ENCODE measurements at places on chromosomes 11 and 22.

DNA sequence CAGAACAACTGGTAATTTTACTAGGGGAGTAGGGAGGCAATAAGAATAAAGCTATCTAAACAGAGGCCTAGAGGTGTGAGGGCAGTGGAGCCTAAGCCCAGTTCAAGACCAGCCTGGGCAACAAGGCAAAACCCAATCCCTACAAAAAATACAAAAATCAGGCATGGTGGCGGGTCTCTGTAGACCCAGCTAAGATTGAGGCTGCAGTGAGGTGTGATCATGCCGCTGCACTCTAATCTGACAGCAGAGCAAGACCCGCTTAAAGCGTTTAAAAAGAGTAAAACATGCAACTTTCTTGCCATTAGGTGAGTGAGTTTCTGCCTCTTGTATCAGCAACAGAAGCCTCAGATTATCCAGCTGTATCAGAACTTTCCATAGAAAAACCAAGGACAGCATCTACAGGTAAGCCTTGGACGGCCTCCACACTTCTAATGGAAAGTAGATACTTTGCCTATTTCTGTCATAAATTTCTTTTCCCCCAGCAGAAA is 12.1 kb downstream of the TAF1D start:
- no peak for DNase-seq

DNA sequence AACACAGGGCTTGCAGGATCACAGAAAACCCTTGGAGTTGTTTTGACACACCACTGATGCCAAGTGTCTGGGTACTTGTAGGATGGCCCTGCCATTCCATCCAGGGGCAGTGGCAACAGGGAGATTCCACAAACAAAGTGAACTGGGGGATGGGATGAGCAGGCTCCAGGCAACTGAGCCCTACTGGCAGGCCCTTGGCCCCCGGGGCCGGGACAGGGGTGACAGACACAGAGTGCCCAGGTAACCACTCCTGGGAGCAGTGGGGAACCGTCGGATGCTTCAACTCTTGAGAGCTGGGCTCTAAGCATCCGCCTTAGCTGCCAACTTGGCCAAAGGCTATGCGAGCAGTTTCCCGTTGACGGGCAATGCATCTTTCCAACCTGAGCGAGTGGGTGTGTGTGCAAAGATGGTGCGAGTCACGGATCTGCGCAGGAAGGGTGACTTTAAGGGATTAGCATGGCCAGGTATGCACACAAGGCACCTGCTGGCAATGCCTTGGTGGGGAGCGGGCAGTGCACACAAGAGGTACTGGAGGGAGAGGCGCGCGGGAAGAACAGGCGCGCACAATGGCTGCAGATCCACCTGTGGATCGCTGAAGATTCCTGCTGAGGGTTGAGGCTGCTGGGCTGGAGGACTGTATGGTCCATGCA is 83.1 kb upstream of the PRODH start:
- DNase-seq, result no peak

DNA sequence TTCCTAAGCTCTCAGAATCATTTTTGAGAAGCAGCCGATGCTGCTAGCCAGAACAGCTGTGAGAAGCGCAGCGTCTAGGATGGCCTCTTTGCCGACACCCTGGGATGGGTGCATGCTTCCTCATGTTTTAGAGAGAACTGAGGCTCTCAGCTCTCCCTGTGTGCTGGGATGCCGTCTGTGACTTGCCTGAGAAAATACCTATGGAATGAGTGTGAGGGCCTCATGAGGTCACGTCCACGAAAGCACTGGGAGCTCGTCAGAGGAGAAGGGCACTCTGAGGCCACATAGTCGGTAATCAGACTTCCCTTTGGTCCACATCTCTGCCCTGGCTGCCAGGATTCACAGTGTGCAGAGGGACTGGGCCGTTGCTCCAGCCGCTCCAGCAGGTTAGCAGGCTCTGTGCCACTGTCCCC is 54.7 kb downstream of the MICAL3 start:
- no peak for DNase-seq

DNA sequence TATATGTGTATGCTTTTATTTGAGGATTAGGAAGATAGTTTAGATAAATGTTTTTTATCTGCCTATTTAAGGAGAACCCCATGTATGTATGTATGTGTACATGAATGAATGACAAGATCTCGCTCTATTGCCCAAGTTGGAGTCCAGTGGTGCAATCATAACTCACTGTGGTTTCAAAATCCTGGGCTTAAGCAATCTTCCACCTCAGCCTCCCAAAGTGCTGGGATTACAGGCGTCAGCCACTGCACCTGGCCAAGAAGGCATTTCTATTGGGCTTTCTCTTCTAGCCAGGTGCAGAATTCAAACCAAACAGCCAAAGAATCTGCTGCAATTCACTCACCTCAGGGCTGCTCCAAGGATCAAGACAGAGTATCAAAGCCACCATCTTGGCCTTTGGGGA is 25.5 kb upstream of the DGKZ start:
- DNase-seq, result no peak

GRCh38 chr11:14544611-14545010 is 24.4 kb upstream of the PSMA1 start:
- DNase-seq, result no peak

DNA sequence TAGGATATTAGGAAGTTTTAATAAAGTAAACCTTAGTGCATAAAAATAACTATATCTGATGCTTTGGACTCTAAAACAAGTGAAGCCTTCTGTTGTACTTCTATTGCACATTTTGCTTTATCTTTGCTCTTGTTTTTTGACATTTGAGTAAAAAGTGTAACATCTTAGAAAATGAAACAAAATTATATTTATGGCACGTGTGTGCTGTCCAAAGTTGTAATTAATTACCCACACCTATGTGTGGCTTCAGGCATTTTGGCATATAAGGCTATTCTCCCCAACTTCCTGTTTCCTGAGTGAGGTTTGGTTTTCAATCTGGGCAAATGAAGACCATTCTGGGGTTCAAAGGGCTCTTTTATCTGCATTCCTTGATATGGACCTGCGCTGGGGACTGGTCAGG is at the start of gene OOSP1:
Gene OOSP1 (plus strand): TSS at position 301 of the 400 bp plus-strand sequence. CDS start 23 bp downstream, at position 324.
- no peak for DNase-seq

GRCh38 chr11:112599856-112600533 is 339.3 kb upstream of the PLET1 start:
- DNase-seq, result no peak

GRCh38 chr11:94477624-94478023 is 16.0 kb downstream of the MRE11 start:
- DNase-seq, result no peak

- DNase-seq, result no peak
Measured at GRCh38 chr11:61513143-61513765, 4.7 kb downstream of the LRRC10B start.

DNA sequence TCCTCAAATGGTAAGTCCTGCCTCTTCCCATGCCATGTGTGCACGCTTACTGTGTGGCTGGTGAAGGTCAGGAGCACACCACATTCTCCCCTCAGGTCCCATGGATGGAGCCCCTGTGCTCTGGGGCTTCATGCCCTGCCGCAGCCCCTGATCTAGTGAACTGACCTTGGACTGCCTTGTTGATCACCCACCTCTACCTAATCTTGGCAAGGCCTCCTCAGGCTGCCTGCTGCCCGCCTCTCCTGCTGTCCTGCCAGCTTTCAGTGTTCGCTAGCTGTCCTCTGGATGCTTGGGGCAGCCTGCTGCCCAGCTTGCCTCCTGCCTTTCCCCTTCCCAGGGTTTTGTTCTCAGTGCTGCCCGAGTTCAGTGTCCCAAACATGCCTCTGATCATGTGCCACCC is 38.1 kb downstream of the CABIN1 start:
- no peak for DNase-seq

DNA sequence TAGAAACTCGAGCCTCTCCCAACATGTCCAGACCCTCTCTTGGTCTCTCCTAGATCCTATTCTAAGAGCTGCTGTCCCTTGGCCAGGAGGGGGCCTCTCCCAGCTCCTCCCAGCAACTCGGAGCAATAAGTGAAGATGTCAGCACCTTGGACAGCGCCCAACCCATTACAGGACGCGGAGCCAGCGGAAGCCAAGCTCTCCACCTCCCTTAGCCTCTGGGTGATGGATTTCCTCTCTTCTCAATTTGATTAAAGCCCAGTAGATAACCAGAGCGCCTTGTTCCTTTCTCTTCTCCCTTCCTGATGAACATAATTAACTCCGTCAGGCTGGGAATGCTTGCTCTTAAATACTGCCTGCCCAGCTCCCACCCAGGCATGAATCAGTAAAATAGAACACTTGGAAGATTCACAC is 26.2 kb upstream of the TPBGL start:
- peak; percentile 69 for DNase-seq

- DNase-seq, result no peak
Measured at GRCh38 chr22:41963453-41964111, 5.7 kb upstream of the SEPTIN3 start.

DNA sequence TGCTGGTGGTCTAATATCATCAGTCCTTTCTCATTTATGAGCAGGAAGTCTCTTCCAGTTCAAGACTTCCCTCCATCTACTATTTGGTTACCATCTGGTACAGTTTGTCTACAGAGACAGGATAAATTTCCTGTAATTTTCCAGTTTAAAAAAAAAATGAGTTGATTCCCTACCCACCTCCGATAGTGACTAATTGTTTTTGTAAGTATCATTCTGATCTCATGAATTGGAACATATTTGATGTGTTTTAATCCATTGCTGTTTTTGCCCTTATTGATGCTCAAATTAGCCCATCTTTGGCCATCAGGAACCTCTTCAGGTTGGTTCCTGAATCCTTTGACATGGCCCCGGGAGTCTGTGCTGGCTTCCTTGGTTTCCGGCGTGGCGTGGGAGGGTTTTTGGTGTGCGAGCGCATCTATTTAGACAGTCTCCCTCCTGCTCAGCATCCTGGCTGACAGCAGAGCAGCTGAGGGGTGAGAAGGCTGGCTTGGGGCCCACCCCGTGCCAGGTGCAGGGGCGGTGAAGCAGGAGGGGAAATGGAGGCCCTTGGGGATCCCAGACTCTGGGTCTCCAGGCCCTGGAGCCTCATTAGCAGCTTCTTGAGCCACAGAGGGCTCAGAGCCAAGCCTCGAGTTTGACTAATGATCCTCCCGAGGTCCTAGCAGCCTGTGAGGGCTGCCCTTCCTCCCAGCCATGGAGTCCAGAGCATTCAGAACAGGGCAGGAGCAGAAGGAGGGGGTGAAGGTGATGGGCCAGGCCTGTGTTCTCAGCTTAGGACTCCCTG is 6.8 kb downstream of the OMP start:
- no peak for DNase-seq

DNA sequence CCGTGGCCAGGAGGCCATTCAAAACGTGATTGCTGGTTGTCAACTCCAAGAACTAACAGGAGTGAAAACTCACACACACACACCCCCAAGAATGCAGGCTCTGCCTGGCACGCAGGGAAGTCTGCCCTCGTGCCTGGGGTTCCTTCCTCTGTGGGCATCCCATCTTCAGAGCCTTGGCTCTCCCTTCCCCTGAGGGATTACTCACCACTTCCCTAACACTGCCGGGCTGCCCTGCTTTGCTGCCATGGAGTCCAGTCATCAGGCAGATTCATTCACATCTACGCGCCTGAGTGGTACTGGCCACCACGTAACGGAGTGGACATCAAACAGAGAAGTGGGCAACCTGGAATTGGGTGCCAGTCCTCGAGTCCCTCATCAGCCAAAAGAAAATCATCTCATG is 120.7 kb upstream of the TMEM45B start:
- DNase-seq, result no peak

DNA sequence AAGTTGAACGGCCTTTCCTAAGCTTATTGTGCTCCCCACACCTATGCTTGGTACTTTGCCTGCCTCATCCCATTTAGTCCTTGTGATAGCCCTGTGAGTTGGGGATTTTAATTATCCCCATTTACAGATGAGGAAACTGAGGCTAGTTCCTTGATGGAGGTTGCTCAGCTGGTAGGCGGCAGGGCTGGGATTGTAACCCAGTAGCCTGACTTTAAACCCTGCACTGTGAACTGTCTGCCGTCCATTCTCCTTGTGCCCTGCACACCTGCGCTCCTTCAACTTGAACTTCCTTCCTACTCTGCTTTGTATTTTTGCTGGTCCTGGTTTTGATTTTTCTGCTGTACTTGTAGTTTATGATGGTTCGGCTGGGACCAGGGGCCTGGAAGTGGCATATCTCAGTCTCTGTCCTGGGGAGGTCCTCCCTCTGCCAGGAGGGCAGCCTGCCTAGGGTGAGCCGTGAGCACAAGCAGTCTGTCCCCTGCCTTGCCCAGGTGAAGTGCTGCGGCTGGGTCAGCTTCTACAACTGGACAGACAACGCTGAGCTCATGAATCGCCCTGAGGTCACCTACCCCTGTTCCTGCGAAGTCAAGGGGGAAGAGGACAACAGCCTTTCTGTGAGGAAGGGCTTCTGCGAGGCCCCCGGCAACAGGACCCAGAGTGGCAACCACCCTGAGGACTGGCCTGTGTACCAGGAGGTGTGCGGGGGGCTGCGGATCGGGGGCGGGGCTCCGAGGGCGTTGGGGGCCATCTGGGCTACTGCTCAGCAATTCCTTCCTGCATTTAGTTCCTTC is 52.4 kb downstream of the CD82 start:
- DNase-seq, result no peak

GRCh38 chr11:68658097-68658496 is 26.2 kb upstream of the GAL start:
- no peak for DNase-seq

DNA sequence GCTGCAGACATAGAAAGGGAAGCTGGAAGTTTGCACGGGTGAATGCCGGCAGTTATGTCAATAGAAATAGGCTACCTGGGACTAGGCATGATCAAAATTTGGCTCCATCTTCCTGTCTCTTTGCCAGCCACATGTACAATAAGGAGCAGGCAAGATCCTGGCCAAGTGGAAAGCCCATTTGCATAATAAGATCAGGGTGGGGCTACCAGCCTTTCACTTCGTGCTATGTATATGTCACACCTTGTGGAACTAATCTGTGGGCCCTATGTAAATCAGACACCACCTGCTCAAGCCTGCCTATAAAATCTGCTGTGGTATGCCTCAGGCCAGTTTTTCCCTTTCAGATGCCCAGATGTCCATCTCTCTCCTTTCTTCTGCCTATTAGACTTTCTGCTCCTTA is 79.3 kb upstream of the DRD2 start:
- DNase-seq, result no peak

GRCh38 chr22:28435982-28436381 is 243.7 kb downstream of the TTC28 start:
- DNase-seq, result no peak

GRCh38 chr22:39699631-39700360 is 129.2 kb downstream of the CACNA1I start:
- no peak for DNase-seq

DNA sequence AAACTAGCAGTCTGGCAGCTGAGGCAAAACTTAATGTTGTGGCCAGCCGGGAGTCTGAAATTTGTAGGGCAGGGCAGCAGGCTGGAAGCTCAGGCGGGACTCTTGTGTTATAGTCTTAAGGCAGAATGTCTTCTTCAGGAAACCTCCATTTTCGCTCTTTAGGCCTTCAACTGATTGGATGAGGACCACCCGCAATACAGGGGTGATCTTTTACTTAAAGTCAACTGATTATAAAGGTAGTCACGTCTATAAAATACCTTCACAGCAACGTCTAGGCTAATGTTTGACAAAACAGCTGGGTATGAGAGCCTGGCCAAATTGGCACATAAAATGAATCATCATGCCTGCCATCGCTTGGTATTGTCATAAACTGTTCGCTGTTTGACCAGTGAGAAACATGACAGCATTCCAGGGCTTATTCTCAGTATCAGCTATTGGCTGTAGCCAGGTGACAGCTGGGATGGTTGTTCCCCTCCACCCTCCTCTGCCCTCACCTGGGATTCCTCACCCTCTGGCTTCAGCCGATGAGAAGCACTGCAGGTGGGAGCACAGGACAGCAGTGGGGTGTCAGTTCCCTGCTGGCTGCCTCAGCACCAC is 6.6 kb upstream of the POU2F3 start:
- no peak for DNase-seq

- peak; percentile 61 for DNase-seq
Measured at GRCh38 chr22:40024201-40025061, 29.7 kb downstream of the FAM83F start.

GRCh38 chr11:55714982-55715888 is 53.2 kb downstream of the OR4C6 start:
- no peak for DNase-seq

Measured in CD4-positive, alpha-beta T cell treated with Interleukin-10 for 1 hour (primary cell).